ENCODE measurements at places on chromosomes 2 and 18.

- no peak for DNase-seq
Observed at GRCh38 chr2:174233771-174234275, 14.5 kb downstream of the OLA1 start.

- no peak for DNase-seq
Observed at GRCh38 chr2:240561325-240561971, 1.3 kb downstream of the DUSP28 start.

DNA sequence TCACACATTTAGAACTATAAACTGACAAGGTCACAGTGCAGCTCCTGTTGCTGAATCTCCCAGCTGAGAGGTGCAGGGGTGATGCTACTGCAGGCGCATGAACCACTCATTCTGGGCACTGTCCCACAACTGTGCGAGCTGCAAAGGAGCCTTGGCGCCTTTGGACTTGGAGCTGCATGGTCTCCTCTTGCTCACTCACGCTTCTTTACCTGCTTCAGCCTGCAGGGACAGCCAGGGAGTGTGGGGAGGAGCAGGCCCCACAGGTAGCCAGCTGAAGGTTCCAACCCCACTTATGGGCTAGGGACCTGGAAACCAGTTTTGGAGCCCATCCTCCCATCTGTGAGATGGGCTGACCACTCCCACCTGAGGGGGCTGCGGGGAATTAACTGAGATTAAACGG, 75.0 kb downstream of the UXS1 start:
- no peak for DNase-seq

DNA sequence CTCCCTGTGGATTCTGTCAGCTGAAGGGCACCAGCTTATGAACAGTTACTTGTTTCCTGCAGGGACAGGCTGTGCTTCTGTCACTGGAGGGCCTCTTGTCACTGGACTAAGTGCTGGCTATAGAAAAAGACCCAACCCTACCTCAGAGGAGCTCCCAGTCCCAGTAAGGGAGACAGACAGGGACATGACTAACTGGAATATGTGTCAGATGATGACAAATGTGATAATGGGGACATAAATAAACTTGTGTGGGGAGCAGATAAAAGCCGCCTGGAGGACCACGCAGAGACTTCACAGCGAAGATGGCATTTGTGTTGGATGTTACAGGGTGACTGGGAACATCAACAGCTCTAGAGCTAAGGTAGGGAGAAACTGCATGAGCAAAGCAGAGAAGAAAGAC, 95.0 kb downstream of the MAPRE2 start:
- DNase-seq: no peak

GRCh38 chr2:205741256-205741978, 59.1 kb downstream of the NRP2 start:
- DNase-seq: no peak

GRCh38 chr18:8469544-8470130, 139.6 kb upstream of the RAB12 start:
- no peak for DNase-seq

- DNase-seq: no peak
Observed at GRCh38 chr18:24016643-24017042, 2.1 kb downstream of the TTC39C start.

DNA sequence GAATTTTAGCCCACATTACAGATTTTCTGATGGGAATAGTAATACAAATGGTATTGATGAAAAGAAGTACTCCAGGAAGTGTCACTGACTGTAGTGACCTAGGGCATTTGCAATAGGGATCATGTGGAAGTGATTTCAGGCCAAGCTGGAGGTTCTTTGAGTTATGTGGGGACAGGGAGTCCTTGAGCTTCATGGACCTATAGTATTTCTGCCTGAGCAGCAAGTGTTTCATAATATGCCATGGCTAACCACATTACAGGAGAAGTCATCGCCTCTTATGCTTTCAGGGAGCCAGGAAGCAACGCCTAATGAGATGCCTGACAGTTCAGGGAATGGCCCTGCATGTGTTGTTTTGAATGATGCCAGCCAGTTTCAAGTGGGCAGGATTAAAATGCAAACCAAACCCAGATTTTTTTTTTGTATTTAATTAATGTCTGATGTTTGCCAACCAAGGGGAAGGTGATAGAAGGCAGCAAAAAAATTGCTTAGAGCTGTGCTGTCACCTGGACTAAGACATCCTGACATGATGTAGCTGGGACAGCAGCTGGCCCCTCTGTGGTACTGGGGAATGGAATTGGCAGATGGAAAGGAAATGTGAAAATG, 109.5 kb downstream of the RAPGEF4 start:
- no peak for DNase-seq
